HT1080 (cell line): ENCODE measurements at places on chromosomes 16 and 17.

GRCh38 chr16:79047337-79047736 lies 553.2 kb downstream of the MAF start:
- DNase-seq: no peak

- DNase-seq: no peak
These were observed 31.3 kb upstream of the C17orf78 start for GRCh38 chr17:37344519-37344918.

GRCh38 chr16:61146429-61146828 lies 889.8 kb downstream of the CDH8 start:
- DNase-seq: no peak

GRCh38 chr16:75263963-75264445 lies 12.6 kb upstream of the BCAR1 start:
- peak; percentile 56 for DNase-seq

- no peak for DNase-seq
These were observed 15.4 kb upstream of the WDR45B start for GRCh38 chr17:82663381-82664275.

- DNase-seq: no peak
These were observed 54.1 kb downstream of the IGF2BP1 start for GRCh38 chr17:49051269-49051668.
